Tibial artery (tissue), 4 donors: ENCODE measurements at places on chromosomes 7 and 10.

DNA sequence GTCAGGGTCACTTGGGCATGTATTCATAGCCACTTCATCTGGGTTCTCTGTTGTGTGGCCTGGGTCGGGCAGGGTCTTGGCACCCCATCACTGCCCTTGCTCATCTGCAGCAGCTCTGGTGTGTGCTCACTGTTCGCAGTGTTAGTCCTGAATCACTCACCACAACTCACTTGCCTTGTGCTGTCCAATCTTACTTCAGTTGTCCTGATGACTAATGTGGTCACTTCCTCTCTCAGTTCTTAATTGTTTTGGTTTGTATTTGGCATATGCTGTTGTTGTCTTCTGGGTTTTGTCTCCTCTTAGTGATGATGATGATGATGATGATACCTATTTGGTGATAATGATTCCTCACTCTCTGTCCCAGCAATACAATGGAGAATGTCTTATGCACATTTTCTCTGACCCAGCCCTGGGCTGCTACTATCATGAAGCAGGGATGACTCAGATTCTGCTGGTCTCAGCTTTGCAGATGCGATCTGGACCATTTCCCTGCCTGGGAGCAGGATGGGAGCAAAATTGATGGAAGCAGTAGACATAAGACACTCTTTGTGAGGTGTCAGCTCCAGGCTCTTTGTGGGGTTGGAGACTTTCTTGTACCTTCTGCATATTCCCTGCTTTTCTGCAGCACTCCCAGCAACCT, 17.0 kb downstream of the ADRA2A start:
- no peak for DNase-seq

DNA sequence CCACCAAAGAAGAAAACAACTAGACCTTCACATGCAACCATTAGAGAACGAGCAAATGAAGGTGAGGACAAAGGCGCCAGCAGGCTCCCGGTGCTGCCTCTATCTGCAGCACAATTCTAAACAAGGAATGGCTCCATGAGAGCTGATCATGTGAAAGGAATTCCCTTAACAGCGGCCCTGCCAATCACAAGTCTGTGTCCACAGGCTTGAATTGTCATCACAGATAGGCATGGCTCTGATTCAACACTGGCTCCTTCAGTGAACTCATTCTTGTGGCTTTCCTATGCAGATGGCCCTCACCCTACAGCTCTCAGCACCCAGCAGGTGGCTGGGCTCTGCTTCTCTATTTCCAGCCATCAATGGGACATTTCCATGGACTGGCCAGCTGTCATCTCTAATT, 36.2 kb downstream of the LAMB1 start:
- DNase-seq, result no peak

GRCh38 chr7:30968294-30968693, 4.5 kb downstream of the GHRHR start:
- DNase-seq, result no peak

DNA sequence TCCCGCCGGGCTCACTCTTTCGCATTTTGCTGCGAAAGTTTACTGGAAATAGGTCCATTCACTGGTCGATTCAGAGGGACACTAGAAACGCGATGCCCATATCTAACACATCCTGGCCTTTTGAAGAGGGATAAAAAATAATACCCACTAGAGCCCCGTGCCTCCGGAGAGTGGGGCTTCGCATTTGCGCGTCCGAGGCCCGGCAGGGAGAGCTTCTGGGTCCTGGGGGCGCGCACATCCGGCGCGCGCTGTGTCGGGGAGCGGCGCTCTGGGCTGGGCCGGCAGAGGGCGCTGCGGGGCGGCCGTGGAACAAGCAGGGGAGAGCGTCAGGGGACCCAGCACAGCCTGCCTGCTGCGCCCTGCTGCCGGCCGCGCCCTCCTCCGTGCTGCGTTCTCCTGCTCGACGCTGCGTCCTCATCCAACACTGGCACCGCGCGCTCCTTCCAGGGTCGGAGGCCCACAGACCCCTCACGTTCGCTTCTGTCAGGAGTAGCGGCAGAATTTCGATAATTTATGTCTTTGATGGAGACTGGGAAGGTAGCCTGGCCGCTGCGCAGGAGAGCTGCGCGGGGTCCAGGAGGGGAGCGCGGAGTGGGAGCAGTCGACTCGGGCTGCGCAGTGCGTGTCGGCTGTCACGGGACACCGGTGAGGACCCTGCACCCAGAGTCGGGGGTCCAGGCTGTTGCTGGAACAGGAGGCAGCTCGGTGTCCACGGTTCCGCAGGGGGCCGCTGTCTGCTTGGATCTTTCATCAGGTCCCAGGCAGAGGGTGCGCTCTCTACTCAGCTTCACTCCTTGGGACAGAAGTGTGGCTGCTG, 41.5 kb upstream of the ZNF32 start:
- DNase-seq, result peak; percentile 78

DNA sequence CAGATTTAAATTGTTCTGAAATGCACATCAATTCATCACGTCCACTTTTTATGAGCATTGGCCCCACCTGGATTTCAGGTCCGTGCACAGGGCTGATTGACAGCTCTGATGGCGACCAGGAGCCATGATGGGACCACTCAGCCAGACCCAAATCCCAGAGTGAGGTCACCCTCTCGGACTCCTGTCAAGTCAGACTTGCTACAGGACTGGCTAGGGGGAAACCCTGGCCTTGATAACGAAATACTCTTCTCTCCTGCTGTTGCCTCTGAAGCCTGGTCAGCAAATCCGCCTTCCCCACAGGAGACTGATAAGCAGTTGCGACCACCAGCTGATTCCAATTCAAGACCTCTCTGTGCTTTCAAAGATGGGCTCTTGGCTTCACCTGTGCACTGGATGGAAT, 76.4 kb downstream of the CARD11 start:
- peak; percentile 29 for DNase-seq

DNA sequence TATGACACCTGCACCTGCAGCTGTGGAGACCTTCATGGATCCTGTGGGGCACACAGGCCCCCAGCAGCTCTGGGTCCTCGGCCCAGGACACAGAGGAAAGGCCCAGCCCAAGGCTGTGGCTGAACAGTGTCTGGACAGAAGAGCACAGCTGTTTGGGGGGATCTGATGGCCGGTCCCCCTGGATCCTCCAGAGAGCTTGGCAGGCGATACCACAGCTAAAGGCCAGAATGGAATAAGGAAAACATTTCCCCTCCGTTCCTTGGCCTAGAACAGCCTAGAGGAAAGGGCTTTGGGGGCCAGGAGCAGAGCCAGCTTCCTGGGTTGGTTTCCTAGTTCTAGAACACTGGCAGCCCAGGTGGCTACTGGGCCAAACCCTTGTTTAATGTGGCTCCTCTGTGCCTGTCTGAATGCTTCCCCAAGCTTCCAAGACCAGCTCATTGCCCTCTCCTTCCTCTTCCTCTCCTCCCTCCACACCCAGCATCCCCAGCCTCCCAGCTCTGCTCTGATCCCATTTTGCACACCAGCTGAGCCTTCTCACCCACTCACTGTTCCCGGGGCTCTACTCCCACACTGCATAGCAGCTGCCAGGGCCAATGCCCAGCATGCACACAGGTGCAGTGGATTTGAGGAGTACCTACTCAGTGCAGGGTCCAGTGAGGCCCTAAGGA, 46.9 kb downstream of the GPAM start:
- no peak for DNase-seq

GRCh38 chr7:24825931-24826661, 68.8 kb upstream of the GSDME start:
- no peak for DNase-seq

DNA sequence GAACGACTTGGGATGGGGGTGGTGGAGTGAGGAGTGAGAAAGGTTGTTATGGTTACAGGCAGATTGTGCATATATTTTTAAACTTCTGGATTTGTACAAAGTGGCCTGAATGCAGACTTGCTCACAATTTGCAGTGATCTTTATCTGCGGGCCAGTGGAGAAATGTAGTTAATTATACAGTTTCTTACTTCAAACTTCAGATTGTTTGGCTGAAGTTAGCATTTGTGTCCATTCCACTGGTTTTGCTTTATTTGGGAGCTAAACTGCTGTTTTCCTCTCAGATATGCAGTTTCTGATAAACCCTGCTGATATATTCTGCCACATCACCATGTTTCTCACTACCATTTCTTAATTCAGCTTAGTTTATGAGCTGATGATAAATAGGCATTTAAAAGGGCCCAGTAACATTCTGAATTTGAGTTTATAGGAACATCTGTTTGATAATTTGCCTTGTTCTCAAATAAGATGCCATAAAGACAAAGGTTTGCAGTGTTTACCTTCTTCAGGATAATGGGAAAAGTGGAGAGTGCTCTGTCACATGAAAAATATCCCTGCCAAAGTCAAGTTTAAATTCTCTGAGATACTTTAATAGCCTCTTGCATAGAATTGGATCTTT, 170.1 kb downstream of the ST7 start:
- DNase-seq, result no peak

DNA sequence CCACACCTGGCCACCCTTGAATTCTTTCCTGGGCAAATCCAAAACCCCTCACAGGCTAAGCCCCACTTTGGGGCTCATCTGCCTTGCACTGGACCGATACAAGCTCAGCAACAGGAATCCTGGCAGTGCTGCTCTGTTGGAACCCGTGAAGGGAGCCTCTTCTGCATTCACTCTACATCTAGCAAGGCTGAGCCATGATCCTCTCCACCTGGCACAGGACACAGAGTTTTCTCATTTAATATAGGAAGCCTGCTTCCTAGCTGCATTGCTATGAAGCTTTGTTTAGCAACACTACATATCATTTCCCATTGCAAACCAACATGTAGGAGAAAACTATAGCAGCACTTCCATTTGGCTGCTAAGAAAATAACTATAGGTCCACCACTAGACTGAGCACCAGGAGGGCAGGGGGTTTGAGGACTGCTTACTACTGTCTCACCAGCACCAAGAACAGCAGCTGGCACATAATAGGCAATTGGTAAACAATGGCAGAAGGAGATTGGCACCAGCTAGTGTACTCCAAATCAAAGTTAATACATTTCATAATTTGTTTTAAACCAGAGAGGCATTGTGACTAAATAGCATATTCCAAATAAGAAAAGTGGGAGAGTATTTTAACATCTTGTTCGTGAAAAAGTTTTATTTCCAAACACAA, 56.1 kb downstream of the CPVL start:
- DNase-seq, result no peak

- no peak for DNase-seq
These were observed 476.2 kb upstream of the FZD8 start for GRCh38 chr10:36118314-36118713.

GRCh38 chr7:12031186-12031585, 179.9 kb upstream of the TMEM106B start:
- no peak for DNase-seq

DNA sequence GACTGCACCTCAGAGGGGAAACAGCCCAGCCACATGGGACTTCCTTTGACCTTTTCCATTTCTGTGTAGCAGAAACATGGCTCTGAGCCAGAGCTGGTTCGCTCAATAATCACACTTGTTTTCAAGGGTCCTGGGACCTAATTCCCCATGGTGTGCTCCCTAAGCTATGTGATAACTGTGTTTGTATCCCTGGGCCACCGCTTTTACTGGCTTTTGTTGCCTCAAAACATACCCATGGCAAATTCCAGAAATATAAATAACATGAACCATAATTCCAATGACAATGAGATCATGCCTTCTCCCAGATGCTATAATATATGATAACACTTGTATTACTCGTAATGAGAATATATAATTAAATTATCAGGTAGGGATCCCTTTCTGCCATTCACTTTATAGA, 196.4 kb downstream of the GFRA1 start:
- DNase-seq, result no peak

DNA sequence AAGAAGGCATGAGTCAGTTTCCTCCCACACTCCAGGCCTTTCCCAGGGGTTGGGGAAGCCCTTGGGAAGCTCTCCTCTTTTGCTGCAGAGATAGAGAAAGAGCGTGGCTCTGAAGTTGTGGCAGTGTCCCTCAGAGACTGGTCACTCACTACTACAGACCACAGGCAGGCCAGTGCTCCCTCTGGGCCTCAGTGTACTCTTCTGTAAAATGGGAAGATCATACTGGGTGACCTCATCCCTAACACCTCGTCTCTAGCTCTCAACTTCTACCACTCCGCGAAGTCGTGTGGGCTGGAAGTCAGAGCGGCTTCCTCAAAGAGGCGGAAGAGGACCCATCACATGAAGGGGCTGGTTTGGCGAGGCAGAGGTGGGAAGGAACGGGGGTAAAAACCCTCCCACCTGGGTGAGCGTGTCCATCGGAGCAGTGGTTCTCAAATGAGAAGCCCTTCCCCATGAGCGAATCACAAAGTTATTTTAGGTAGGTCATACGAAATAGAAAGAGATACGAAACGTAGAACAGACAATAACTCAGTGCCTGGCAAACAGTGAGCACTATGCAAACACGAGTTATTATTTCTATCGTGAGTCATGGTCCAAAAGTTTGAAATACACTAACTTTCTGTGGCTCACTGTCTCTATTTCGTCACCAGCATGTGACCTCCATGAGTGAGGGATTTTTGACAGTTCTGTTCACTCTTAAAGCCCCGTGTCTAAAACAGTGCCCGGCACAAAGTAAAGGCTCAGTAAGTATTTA, 32.7 kb downstream of the PRKAG2 start:
- no peak for DNase-seq

DNA sequence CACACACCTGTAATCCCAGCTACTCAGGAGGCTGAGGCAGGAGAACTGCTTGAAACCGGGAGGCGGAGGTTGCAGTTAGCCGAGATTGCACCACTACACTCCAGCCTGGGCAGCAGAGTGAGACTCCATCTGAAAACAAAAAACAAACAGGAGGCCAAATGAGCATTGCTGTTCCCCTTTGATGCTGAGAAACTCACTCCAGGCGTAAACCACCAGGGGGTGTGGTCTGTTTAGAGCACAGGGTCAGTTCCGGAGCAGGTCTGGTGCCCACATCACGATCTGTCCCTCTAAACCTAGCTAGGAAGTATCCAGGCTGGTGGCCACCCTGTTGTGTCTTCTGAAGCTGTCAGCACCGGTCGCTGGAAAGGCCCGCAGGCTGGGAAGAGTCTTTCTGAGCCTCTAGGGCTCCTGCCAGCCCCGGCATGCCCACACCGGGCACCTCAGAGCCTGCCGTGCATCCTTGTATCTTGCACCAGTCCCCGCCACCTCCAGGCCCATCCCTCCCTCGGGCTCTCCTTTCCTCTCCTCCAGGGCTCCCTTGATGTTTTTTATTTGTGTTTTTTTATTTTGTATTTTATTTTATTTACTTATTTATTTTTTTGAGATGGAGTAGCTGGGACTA, 66.3 kb upstream of the SH2B2 start:
- no peak for DNase-seq

GRCh38 chr7:158450476-158451124, 137.0 kb downstream of the PTPRN2 start:
- no peak for DNase-seq

DNA sequence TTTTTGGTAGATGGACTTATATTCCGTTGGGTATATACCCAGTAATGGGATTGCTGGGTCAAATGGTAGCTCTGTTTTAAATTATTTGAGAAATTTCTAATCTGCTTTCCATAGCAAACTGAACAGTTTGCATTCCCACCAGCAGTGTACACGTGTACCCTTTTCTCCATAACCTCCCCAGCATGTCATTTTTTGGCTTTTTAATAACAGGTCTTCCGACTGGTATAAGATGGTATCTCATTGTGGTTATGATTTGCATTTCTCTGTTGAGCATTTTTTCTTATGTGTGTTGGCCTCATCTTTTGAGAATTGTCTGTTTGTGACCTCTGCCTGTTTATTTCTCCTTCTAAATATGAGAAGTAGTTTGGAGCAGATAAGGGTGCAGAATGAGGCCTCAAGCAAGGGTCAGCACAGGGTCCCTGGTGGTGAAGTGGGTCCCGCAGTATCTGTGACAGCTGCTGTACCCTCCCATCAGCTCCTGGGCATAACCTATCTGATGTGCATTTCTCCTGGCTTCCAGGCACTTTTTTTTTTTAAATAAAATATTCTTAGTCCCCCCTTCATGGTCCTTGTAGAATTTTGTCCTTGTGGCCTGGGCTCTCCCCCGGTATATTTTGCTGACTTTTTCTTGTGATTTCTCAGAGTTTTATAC, 73.5 kb downstream of the PROSER2 start:
- DNase-seq, result no peak
